ENCODE measurements at places on chromosomes 13 and 19.
A peak's percentile ranks its signal among the peaks of the same experiment; 100 is the strongest.

DNA sequence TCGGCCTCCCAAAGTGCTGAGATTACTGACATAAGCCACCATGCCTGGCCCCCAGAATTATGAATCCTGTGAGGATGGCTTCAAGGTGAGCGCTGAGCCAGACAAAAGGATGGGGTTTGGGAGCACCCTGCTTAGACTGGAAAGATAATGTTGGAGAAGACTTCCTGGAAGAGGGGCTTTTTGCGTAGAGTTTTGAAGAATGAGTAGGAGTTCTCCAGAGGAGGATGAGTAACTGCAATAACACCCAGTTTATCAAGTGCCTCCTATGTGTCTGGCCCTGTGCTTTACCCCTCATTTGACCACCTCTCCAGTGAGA is 641 bp upstream of the GDF15 start:
- DNase-seq: no peak

DNA sequence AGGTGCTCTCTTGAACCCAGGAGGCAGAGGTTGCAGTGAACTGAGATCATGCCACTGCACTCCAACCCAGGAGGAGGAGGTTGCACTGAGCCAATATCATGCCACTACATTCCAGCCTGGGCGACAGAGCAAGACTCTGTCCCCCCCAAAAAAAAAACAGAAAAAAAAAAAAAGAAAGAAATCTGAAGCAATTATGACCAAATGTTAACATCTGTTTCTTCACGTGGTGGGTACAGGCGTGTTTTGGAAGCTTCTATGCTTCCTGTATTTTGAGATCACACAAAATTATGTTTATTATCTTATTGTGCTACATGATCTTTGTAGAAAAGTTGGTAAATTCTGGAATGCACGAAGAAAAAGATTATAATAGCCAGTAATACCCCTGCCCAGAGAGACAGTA is 2.7 kb upstream of the ACP5 start:
- no peak for DNase-seq

DNA sequence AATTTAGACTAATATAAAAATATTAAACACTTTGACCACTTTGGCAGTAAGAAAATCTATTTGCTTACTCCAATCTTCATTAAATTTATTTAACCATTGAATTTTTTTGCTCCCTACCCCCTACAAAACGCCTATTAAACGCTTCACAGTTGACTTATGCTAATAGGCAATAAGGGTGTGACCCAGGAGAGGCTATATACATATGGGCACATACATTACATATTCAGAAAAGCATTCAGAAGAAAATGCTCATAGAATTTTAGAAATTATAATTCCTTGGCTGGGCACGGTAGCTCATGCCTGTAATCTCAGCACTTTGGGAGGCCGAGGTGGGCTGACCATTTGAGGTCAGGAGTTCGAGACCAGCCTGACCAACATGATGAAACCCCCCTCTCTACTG is 95.6 kb upstream of the STARD13 start:
- DNase-seq: no peak

DNA sequence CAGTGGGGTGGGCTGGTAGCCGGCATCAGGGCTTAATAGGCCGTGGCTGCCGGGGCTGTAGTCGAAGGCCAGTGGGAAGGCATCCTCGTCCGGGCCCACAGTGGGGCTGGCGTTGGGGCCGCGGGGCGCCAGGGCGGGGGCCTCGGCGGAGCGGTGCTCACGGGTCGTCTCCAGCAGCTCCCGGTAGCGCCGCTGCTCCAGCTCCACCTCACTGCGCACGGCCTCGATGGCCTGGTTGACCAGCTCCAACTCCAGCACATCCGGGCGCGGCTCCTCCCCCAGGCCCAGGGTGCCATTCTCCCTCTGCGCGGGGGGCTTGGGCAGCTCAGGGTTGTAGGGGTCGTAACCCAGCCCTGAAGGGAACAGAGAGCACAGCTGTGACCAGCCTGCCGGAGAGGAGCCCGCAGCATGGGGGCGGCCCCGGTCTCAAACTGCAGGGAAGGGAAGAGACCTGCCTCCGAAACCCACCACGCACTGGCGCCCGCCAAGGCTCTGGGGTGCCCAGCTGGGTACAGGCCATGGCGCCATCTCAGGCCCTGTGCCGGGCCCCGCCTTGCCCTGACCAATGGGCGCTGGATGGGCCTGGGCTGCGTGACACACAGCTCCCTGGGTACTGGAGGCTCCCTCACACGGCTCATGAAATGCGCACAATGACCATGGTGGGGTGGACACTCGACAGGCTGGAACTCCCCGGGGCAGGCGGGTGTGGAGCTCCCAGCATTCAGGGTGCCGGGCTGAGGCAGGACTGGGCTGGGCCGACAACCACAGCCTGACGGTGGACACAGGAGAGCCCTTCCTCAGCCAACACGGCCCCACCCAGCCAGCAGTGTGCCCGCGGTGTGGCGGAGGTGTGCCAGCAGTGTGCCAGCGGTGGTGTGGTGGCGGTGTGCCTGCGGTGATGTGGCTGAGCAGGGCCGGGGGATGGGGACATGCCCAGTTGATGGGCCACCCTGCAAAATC is 16.5 kb upstream of the ATP8B3 start:
- DNase-seq: no peak

DNA sequence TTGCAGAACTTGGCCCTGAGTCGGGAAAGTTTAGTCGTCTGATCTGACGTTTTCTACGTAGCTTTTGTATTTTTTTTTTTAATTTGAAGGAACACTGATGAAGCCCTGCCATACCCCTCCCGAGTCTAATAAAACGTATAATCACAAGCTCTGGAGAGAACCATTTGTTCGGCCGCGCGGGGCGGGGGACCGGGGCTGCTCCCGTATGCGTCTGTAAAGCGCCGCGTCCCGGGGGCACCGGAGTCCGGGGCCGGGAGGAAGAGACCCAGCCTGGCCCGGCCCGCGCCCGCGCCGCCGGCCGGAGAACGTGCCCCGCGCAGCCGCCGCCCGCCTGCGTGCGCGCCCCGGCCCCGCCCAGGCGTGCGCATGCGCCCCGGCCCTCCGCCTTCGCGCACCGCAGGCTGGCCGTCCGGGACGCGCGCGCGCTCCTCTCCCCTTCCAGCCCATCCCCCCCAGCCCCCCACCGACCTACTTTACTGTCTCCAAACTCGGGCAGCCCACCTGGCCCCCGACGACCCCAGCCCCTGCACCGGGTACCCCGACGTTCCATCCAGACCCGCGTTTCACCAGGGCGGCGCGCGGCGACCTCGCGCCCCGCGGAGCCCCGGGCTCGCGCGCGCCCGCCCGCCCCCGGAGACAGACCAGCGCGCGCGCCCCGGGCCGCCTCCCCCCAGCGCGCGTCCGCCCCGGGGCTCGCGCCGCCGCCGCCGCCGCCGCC is 785 bp upstream of the USF2 start:
- DNase-seq: peak; percentile 63
